Esophagus muscularis mucosa (tissue), 4 donors: ENCODE measurements at places on chromosomes 12 and 14. TPM values are rescaled to one million over a fixed set of nuclear protein-coding genes. Genes with fewer than 3 reads are reported as not detected.

ASCL1 gene
- total RNA-seq, result 0.17 TPM

FRMD6 gene
- 44.9 TPM for total RNA-seq

- no peak for DNase-seq
These were observed 31.3 kb upstream of the CMKLR1 start for GRCh38 chr12:108370415-108370814.

GRCh38 chr12:93319523-93320050 is 58.1 kb upstream of the NUDT4 start:
- no peak for DNase-seq

- DNase-seq, result no peak
These were observed 198.4 kb downstream of the PHETA1 start for GRCh38 chr12:111170543-111170942.

- no peak for DNase-seq
These were observed 55.3 kb downstream of the PSMA6 start for GRCh38 chr14:35347323-35348043.

DNA sequence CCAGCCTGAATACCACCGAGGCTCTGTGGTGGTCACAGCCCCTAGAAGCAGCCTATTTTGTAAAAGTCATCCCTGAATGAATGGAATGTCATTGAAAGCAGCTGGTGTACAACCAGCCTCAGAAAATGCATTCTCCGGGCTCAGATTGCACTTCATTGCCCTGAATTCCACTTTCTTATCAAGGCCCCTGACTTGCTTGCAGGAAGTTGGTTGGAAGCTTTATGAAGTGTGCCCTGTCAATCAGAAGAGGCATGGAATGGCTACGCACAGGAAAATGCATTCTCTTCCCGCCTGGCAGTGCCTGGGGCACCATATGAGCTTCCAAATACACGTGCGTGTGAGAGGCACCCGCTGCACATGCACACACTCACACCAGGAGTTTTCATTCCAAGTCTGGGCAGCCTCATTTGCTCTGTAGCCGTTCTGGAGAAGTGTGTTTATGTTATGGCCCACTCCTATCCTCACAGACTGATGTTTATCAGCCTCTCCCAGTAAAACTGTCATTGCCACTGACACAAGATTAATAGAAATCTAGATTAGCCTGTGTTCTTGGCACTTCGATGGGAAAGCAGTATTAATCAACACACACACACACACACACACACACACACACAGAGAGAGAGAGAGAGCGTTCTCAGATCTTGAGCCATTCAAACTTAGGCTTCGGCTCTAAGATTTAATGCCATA is 63.9 kb downstream of the NUAK1 start:
- DNase-seq, result peak; percentile 45
